ENCODE measurements at places on chromosomes 5 and 9. TPM values are rescaled to one million over a fixed set of nuclear protein-coding genes. Genes with fewer than 3 reads are reported as not detected.
A peak's percentile ranks its signal among the peaks of the same experiment; 100 is the strongest.

DNA sequence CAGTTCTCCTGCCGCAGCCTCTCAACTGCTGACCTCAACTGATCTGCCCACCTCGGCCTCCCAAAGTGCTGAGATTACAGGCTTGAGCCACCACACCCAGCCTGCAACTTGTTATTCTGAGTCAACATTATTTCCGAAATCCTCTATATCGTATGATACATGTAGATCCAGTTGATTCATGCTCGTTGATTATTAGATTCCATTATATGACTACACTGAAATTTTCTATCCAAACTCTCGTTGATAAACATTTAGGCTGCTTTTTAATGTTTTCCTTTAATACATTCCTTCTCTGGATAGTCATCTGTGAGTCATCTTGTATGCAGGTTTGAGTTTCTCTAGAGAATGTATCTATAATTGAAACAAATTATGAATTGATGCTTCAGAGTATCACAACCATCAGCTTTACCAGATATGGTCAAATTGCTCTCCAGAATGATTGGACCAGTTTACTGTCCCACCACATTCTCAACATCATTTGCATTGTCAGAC, 4.1 kb downstream of the CDK7 start:
- peak; percentile 91 for DNase-seq

DNA sequence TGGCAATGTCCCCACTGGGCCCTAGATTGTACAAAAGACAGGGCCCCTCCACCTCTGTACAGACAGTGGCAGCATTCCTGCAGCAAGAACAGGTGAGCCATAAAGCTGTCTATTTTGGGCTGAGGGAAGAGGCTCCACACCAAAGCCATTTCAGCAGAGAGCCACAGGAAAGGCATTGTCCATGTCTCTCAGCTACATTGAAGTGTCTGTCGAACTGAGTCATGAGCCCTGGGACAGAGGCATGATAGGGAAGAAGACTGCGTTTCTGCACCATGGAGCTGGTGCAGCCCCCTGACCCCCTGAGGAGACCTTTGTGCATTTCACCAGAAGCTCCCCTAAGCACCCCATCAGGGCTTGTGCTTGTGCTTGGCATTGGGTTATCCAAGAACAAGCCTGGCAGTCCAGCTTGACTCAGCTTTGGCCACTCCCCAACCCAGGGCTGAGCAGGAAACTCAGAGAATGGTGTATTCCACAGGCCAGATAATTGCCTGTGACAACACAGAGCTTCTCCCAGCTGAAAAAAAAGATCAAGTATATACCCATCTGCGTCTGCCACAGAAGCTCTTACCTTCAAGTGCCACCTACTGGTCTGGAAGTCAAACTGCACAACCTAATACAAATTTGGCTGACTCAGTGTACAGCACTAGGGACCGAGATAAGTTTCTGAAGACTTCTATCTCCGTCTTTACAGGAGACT, 5.9 kb upstream of the FRMD3 start:
- DNase-seq = peak; percentile 68

DNA sequence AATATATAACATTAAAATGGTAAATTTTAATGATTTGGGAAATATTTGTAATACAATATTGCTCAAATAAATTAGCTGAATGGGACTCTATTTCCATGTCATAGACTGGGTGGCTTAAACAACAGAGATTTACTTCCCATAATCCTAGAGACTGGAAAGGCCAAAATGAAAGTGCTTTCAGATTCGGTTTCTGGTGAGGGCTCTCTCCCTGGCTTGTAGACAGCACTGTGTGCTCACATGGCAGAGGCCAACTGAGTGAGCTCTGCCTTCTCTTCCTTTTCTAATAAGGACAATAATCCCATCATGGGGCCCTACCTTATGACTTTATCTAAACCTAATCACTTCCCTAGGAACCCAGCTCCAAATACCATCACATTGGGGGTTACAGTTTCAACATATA, 196.2 kb downstream of the MARCHF11 start:
- no peak for DNase-seq

- DNase-seq = peak; percentile 16
Observed at GRCh38 chr9:78213712-78214111, 22.2 kb upstream of the CEP78 start.

DNA sequence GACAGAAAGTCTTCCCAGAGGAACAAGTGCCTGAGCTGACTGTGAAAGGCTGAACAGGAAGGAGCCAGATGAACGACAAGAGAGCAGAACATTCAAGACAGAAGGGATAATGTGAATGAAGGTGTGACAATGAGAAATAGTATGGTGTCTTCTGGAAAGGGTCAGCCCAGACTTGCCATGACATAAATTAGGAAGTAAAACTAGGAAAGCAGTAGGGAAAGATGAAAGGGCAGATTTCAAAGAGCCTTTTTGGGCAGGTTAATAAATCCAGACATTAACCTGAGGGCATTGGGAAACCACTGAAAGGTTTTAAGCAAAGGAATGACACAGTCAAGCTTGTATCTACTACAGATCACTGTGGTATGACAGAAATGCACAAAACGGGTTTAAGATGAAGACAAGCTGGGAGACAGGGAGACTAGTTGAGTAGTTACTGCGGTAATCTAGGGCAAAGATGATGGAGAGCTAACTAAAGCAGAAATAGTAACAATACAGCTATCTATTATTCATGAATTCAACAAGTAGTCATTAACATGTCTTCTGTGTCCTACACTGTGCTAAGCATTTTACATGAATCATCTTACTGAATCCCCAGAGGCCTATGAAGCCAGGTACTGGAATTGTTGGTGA, 580.9 kb upstream of the WWC1 start:
- peak; percentile 63 for DNase-seq

- no peak for DNase-seq
Observed at GRCh38 chr5:141260458-141261237, 15.5 kb downstream of the PCDHB15 start.

DNA sequence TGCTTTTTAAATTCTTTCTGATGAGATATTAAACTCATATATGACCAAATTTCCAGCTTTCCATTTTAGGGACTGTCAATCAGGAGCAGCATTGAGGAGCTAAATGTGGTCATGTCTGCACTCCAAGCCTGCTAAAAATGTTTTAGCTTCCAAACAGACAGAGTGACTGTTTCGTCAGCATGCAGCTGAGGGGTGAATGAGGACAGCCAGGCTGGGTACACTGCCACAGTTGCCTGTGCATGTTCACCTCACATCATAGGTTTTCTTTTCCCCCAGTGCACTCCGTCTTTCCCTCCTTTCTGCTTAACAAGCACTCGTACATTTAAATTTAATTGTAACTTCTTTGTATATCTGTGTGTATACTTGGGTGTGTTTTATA, 138.1 kb downstream of the ARRDC3 start:
- no peak for DNase-seq

- DNase-seq = no peak
Observed at GRCh38 chr5:127571314-127572131, 54.1 kb downstream of the PRRC1 start.

DNA sequence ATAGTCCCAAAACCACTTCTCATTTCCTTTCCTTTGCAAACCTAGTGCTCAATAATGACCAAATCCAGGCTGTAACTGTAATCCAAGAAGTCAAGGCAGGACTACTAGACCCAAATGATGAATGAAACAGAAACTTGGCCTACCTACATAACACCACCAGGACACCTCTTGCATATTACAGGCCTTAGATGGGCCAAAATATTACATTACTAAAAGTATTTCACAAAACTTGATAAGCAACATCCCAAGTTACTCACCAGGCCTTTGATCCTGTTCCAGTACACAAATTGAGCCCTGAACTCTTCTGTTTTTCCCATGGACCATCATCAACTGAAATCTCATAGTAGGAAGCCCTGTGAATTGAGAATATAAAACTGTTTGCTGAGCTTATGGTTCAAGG, 34.8 kb downstream of the NADK2 start:
- no peak for DNase-seq

GRCh38 chr9:22116758-22117157, 107.7 kb upstream of the CDKN2B start:
- no peak for DNase-seq

GRCh38 chr9:126379661-126380360, 53.2 kb downstream of the MVB12B start:
- peak; percentile 70 for DNase-seq

GRCh38 chr5:19866090-19866450, 121.9 kb downstream of the CDH18 start:
- DNase-seq = peak; percentile 50

DNA sequence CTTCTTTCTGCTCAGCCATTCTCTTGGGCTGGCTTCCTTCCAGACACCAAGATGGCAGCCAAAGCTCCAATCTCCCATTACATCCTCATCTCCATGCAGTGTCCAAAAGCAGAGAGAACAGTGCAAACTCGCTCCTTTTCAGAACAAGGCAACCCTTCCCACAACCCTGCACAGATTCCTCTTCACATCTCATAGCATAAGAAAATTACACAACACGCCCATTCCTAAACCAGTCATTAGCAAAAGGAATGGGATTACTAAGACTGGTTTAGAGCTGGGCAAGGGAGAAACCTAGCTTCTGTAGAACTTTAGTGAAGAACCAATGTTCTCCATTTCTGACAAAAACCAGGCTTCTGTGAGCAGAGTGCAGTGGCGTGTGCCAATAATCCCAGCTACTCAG, 51.5 kb upstream of the CTNNA1 start:
- no peak for DNase-seq

DNA sequence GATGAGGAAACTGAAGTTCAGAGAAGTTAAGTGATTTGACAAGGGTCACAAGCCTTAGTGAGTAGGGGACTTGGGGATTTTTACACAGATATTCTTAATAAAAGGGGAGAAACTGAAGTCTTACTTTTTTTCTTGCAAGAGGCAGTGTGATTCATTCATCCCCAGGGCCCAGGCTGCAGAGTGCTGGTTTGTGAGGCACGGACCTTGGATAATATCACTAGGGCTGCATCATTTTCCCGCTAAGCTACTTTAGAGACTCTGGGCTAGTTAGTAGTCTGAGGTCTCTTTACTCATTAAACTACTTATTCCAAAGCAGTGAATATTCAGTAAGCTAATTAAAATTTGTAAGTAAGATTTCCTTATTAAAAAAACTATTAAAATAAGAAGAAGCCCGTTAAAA, 195.0 kb downstream of the PBX3 start:
- DNase-seq = no peak

GRCh38 chr5:95619096-95619495, 791 bp upstream of the GPR150 start:
- DNase-seq = no peak

- no peak for DNase-seq
Observed at GRCh38 chr5:143716881-143717280, 95.1 kb upstream of the HMHB1 start.

GRCh38 chr5:113020461-113021273, 44.1 kb downstream of the DCP2 start:
- DNase-seq = peak; percentile 88

GRCh38 chr9:132637351-132637750, 32.4 kb downstream of the DDX31 start:
- no peak for DNase-seq

PCDHGA9 gene
- 1.9 TPM for total RNA-seq

PCDH12 gene
- total RNA-seq = 0.69 TPM

GABRA1 gene
- not detected for total RNA-seq

PCDHA11 gene
- total RNA-seq = 2.0 TPM

NEUROG1 gene
- not detected for total RNA-seq

FOXD1 gene
- 78.6 TPM for total RNA-seq

EXOSC2 gene
- 37.6 TPM for total RNA-seq

ARL14EPL gene
- not detected for total RNA-seq

C1QTNF3 gene
- 1.8 TPM for total RNA-seq

Data from mammary epithelial cell (primary cell).